ENCODE measurements at places on chromosomes 3 and 15.

DNA sequence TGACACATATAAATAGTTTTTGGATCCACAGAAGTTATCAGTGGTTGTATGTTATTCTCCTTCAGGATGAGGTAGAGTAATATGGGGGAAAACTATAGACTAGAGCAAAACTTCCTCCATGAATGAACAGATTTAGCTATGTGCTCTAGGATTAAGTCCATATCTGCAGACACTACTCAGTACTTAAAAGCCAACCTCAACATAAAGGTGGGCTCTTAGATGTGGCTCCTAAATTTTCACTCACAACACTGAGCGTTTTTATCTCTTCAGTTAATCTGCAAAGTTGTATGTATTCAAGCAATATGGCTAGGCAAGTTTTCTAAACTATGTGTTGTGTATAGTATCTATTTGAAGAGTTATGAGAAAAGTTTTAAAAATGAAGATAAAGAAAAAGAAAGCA lies 147.0 kb upstream of the SLITRK3 start:
- H3K27me3 ChIP-seq = no peaks in the 10 kb centered on the region
- no peak overlapping the region for H3K27ac ChIP-seq
- H3K4me3 ChIP-seq = no peak overlapping the region

DNA sequence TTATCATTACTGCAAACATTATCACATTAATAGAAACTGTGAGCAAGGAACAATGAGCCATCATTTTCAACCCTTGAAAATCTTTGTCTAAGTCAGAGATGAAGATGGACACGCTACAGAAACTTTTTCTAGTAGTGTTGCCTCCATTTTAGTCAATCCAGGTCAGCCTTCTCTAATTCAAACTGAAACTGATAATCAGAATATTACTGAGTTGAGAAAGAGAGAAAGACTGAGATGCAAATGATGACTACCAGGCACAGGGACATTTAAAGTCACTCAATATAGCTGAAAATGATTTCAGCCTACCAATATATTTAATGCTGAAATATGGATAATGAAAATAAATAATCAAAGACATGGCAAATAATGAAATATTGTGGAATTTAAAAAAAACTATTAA lies 261.4 kb downstream of the GBE1 start:
- peaks cover 3% of the 10 kb centered on the region for H3K36me3 ChIP-seq
- H3K4me1 ChIP-seq = no peaks in the 10 kb centered on the region
- H3K27me3 ChIP-seq = no peaks in the 10 kb centered on the region
- H3K27ac ChIP-seq = no peak overlapping the region

DNA sequence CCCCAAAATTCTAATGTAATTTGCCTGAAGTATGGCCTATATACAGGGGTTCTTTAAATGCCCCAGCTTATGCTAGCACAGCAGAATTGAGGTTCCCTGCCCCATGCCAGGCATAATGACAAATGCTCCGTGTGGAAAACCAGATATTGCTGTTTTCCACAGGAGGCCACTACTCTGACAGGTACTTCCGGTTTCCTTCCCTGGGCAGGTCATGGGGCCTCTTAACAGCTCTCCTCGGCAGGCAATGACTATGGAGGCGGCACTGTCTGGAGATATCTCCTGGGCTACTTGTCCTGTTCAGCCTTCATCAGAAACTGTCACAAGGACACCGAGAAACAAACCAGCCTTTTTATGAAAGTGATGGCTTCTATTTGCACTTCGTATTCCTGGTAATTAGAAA lies 54.8 kb downstream of the SLC7A14 start:
- no peaks in the 10 kb centered on the region for H3K4me1 ChIP-seq
- H3K4me3 ChIP-seq = no peak overlapping the region
- DNase-seq = no peak
- H3K27me3 ChIP-seq = no peaks in the 10 kb centered on the region
- H3K27ac ChIP-seq = no peak overlapping the region

DNA sequence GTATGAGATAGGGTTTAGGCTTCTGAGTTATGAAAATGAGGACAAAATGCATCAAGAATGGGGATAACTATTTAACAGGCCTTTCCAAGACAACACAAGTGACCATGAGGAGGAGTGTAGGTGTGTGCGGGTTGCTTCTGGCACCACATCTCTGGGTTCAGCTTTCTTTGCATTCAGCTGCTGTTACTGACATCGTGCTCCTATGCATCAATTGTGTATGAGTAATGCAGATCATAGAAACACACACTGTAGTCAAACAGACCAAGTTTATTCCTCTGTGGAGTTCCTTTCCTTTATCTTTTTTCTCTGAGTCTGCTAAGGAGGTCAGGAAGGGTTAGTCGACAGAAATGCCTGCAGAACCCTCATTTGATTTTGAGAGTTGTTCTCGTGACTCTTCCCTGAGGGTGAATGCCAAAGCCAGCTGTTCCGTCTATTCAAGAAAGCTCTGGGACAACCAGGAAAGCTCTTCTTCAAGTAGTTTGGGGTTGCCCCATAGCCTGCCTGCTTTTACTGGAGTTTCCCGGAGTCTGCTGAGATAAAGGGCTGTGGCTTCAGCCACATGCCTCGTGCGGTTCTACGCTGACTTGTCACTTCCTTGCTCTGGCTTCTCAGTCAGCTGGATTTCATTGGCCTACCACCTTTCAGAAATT lies 136.7 kb upstream of the TLE3 start:
- no peak for DNase-seq
- no peak overlapping the region for H3K4me3 ChIP-seq

Data from SK-N-SH (cell line).